ENCODE measurements at places on chromosomes 11 and 22. TPM values are rescaled to one million over a fixed set of nuclear protein-coding genes. Genes with fewer than 3 reads are reported as not detected.

Gene INSC
- 1.1 TPM for polyA plus RNA-seq

Gene CHRNA10
- 1.4 TPM for polyA plus RNA-seq

GRCh38 chr22:25136953-25137576, 62.6 kb upstream of the CRYBB3 start:
- DNase-seq, result no peak

Gene MICAL2
- 6.3 TPM for polyA plus RNA-seq

Gene IGSF9B
- polyA plus RNA-seq, result 6.4 TPM

Data from right renal pelvis (tissue), 4 donors.